ENCODE measurements at places on chromosomes 7 and 10. TPM values are rescaled to one million over a fixed set of nuclear protein-coding genes. Genes with fewer than 3 reads are reported as not detected.

- H3K27me3 ChIP-seq = no peaks in the 10 kb centered on the region
- no peak overlapping the region for H3K4me3 ChIP-seq
- no peak overlapping the region for H3K27ac ChIP-seq
- no peaks in the 10 kb centered on the region for H3K4me1 ChIP-seq
- no peaks in the 10 kb centered on the region for H3K36me3 ChIP-seq
Measured at GRCh38 chr7:91182819-91183764, 81.1 kb upstream of the FZD1 start.

GRCh38 chr10:99667108-99667751 is 7.9 kb downstream of the ENTPD7 start:
- peaks cover 16% of the 10 kb centered on the region for H3K36me3 ChIP-seq
- no peak overlapping the region for H3K4me3 ChIP-seq
- H3K27me3 ChIP-seq = no peaks in the 10 kb centered on the region
- no peaks in the 10 kb centered on the region for H3K4me1 ChIP-seq
- no peak for DNase-seq
- H3K27ac ChIP-seq = no peak overlapping the region

- no peak for DNase-seq
- H3K4me3 ChIP-seq = no peak overlapping the region
- no peaks in the 10 kb centered on the region for H3K4me1 ChIP-seq
- no peaks in the 10 kb centered on the region for H3K27me3 ChIP-seq
- no peaks in the 10 kb centered on the region for H3K36me3 ChIP-seq
Measured at GRCh38 chr7:69845721-69846495, 247.6 kb downstream of the AUTS2 start.

MSS51 gene
- total RNA-seq = 5.9 TPM

SEMA3E gene
- total RNA-seq = 0.27 TPM

- DNase-seq = no peak
- H3K36me3 ChIP-seq = no peaks in the 10 kb centered on the region
- H3K4me3 ChIP-seq = no peak overlapping the region
Measured at GRCh38 chr10:71873582-71874211, 22.6 kb upstream of the PSAP start.

GRCh38 chr10:68492118-68492517 is 20.3 kb upstream of the DNA2 start:
- no peak overlapping the region for H3K4me3 ChIP-seq
- no peak for DNase-seq
- H3K4me1 ChIP-seq = no peaks in the 10 kb centered on the region
- no peaks in the 10 kb centered on the region for H3K27me3 ChIP-seq
